ENCODE measurements at places on chromosomes 5 and 9. TPM values are rescaled to one million over a fixed set of nuclear protein-coding genes. Genes with fewer than 3 reads are reported as not detected.
A peak's percentile ranks its signal among the peaks of the same experiment; 100 is the strongest.

DNA sequence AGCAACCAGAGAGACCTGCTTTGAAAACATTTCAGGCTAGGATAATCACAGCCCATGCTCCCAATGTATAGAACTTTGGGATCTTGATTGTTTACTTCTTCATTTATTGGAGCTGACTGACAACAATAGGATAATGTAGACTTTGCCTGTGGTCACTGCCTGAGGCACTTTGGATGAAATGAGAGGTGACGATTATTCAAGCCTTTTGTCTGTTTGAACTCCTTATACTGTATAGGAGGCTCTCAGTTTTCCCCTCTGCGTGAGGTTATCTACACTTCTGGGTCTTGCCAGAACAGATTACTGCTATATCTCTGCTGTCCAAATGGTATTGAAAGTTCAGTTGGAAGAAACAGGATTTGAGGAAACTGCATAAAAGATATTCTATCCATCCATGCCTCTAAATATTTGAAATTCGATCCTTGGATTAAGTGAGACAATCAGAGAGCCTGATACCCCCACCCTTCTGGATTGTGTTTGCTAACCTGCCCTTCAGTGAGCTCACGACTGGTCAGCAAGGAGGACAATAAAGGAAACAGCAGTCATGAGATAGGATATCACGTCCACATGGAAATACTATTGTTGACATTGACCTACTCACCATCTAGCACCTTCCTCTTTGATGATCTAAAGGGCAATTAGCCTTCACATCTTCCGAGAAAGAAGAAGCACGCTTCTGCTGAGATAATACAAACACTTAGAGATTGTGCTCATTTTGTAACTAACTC lies 98.1 kb downstream of the DOCK8 start:
- no peaks in the 10 kb centered on the region for H3K4me1 ChIP-seq
- H3K27ac ChIP-seq: no peak overlapping the region
- no peaks in the 10 kb centered on the region for H3K36me3 ChIP-seq
- H3K4me3 ChIP-seq: no peak overlapping the region
- no peaks in the 10 kb centered on the region for H3K27me3 ChIP-seq
- no peak for DNase-seq

- no peaks in the 10 kb centered on the region for H3K36me3 ChIP-seq
- no peak for DNase-seq
- no peak overlapping the region for H3K27ac ChIP-seq
- H3K4me1 ChIP-seq: peaks cover 10% of the 10 kb centered on the region
Observed at GRCh38 chr9:136197084-136197875, 7.6 kb downstream of the LHX3 start.

DNA sequence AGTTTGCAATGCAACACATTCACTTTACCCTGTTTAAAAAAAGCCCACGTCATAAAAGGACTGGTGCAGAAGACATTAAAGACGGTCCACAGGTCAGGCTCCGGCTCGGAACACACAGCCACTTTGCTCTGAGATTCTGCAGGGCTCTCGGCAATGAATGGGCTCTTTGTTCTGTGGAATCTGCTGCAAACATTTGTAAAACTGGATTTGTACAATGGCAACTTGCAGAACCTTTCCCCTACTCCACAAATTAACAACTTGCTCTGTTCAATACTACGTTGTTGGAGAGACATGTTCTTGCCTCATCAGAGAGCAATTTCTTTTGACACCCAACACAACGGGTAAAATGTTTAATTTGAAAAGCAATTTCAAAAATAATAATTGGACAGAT lies 13.0 kb upstream of the NR5A1 start:
- no peak overlapping the region for H3K4me3 ChIP-seq
- H3K27me3 ChIP-seq: no peaks in the 10 kb centered on the region
- H3K27ac ChIP-seq: no peak overlapping the region
- H3K4me1 ChIP-seq: no peaks in the 10 kb centered on the region
- no peaks in the 10 kb centered on the region for H3K36me3 ChIP-seq

DNA sequence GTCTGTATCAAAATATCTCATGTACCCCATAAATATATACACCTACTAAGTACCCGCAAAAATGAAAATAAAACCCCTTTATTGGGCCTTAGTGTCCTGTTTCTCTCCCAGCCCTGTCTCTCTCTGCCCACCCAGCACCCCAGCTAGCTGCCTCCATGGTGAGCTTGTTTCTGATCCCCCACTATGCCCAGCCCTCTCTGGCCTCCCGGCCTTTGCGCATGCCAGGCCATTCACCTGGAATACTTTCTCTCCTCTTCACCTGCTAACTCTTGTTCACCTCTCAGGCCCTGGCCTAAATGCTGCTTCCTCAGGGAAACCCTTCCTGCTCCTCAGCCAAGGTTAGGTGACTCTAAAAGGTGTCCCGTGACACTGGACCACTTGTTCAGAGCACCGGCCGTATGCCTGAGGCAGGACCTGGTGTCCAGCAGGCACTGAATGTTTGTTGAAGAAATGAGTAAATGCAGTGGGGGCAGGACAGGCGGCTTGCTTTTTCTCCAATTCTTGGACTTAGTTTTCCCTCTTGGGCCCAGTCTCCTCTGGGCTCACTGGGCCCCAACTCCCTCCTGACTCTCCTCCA lies 58.5 kb downstream of the PSD2 start:
- no peak overlapping the region for H3K27ac ChIP-seq
- no peaks in the 10 kb centered on the region for H3K27me3 ChIP-seq
- H3K36me3 ChIP-seq: no peaks in the 10 kb centered on the region
- no peak overlapping the region for H3K4me3 ChIP-seq

FBP2 gene
- total RNA-seq: not detected

DNA sequence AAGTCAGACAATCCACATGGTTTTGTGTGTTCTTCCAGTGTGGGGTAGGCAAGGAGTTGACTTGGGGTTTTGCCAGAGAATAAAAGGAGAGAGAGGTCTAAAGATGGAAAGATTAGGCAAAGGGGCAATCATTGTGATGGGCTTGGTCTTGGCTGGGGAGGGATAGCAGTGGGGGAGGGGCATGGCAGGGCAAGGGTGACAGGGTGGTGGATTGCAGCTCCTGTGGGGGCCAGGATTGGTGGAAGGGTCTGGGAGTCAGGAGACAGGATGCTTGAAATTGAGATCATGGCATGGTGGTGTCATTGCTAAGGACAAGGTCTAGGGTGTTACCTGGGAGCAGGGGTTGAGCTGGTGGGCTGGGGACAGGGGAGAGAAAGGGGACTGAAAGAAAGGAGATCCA lies 57.6 kb downstream of the ZNF618 start:
- no peak for DNase-seq
- H3K4me1 ChIP-seq: peaks cover 11% of the 10 kb centered on the region
- no peaks in the 10 kb centered on the region for H3K27me3 ChIP-seq

DNA sequence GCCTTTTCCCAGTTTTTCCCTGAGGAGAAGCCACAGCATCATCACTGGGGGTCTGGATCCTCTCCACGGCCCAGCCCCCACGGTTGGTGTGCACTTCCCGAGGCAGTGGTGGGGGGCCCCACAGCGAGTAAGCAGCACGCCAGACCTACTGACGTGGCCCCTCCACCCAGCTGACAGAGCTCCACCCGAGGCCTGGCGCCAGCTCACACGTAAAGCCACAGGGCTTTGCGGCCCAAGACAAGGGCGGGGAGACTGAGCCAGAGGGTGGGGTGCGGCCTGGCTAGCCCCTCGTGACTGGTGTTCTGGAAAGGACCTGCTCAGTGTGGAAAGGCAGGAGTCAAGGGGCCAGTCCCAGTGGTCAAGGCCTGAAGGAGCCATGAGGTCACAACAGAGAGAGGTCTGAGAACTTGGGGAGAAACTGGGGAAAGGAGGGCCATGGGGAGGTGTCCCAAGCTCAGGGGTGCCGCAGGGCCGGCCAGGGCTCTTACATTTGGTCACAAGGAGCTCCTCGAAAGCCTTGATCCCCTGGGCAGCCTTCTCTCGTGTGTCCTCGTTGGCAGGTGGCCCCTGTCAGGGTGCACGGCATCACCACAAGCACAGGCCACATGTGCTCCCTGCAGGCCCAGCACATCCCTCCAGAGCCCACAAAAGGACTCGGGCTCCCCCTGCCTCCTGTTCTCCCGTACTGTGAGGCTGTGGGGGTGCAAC lies 5.5 kb downstream of the SNAPC4 start:
- no peak overlapping the region for H3K4me3 ChIP-seq
- no peaks in the 10 kb centered on the region for H3K27me3 ChIP-seq
- no peak for DNase-seq
- H3K36me3 ChIP-seq: peaks cover 16% of the 10 kb centered on the region
- peaks cover 10% of the 10 kb centered on the region for H3K4me1 ChIP-seq

DNA sequence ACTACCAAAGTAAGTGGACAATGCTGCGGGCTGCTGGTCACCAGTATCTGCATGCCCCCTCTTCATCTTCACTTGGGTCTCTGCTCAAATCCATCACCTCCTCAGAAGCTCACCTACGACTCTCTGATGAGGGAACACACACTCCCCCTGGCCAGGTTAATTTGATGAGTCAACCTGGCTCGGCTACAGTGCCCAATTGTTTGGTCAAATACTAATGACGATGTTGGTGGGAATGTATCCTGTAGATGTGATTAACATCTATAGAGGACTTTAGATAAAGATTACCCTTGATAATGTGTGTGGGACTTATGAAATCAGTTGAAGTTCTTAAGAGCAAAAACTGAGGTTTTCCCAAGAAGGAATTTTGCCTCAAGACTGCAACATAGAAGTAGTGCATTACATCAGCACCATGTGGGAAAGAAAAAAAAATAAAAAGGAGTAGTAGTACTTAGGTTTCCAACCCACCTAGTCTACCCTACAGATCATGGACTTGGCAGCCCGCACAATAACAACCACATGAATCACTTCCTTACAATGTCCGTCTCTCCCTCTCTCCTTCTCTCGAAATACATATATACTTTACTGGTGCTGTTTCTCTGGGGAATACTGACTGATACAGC lies 467.3 kb downstream of the DNAH5 start:
- no peak for DNase-seq
- H3K27ac ChIP-seq: no peak overlapping the region
- H3K36me3 ChIP-seq: no peaks in the 10 kb centered on the region
- no peaks in the 10 kb centered on the region for H3K27me3 ChIP-seq
- no peak overlapping the region for H3K4me3 ChIP-seq

GRCh38 chr9:120368799-120369198 lies 211.2 kb downstream of the CDK5RAP2 start:
- H3K4me1 ChIP-seq: no peaks in the 10 kb centered on the region
- H3K27ac ChIP-seq: no peak overlapping the region
- H3K27me3 ChIP-seq: no peaks in the 10 kb centered on the region
- no peak overlapping the region for H3K4me3 ChIP-seq
- no peak for DNase-seq

- H3K27ac ChIP-seq: no peak overlapping the region
- DNase-seq: no peak
- H3K4me1 ChIP-seq: no peaks in the 10 kb centered on the region
- no peak overlapping the region for H3K4me3 ChIP-seq
- no peaks in the 10 kb centered on the region for H3K27me3 ChIP-seq
- H3K36me3 ChIP-seq: no peaks in the 10 kb centered on the region
Observed at GRCh38 chr9:122193651-122194050, 33.9 kb downstream of the MORN5 start.

DNA sequence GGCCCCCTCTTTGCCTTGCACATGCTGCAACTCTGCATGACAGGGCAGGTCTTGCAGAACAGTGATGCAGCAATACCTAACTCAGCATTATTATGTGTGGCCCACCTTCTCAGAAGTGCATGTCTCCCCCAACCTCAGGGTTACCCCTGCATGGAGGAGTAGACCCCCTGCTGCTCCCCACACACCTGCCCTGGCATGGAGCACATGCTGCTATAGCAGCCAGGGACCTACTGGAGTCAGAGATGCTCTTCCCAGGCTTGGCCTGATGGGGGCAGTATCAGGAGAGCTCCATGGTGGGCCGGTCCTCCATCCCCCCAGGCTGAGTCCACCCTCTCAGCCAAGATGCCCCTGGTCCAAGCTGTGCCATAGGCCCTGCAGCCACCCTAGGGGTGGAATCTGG lies 13.2 kb upstream of the BOD1 start:
- no peaks in the 10 kb centered on the region for H3K27me3 ChIP-seq
- no peaks in the 10 kb centered on the region for H3K36me3 ChIP-seq
- no peak overlapping the region for H3K4me3 ChIP-seq
- H3K27ac ChIP-seq: peak overlapping the region; percentile 2
- peaks cover 17% of the 10 kb centered on the region for H3K4me1 ChIP-seq

COL27A1 gene
- 6.7 TPM for total RNA-seq
